ENCODE measurements at places on chromosomes 12 and 14.
A peak's percentile ranks its signal among the peaks of the same experiment; 100 is the strongest.

GRCh38 chr14:101735453-101735852 lies 26.1 kb upstream of the PPP2R5C start:
- DNase-seq, result no peak

DNA sequence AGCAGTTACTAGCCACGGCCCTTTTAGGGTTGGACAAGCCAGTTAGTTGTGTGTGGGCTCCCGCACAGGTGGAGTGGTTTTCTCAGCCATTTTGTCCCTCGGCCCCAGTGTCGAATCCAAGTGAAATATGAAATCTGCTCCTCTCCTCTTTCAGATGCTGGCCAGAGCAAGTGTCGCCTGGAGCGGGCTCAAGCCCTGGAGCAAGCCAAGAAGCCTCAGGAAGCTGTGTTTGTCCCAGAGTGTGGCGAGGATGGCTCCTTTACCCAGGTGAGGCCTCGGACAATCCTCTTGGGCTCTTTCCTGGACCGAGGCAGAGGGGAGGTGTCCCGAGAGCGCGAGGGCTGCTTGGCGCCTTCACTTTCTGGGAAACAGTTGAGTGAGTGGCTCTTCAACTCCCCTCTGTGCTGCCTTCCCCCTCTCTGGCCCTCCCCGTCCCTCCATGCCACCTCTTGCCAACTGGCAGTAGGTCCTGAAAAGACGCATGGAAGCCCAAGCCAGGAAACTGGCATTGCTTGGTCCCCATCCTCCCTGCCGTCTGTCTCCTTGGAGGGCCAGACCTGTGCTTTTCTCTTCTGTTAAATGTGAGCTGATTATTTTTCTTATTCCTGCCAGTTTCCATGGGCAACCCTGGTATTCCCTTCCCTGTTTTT lies 74.2 kb downstream of the SMOC1 start:
- DNase-seq, result no peak

GRCh38 chr12:62919838-62920237 lies 15.1 kb downstream of the PPM1H start:
- no peak for DNase-seq

DNA sequence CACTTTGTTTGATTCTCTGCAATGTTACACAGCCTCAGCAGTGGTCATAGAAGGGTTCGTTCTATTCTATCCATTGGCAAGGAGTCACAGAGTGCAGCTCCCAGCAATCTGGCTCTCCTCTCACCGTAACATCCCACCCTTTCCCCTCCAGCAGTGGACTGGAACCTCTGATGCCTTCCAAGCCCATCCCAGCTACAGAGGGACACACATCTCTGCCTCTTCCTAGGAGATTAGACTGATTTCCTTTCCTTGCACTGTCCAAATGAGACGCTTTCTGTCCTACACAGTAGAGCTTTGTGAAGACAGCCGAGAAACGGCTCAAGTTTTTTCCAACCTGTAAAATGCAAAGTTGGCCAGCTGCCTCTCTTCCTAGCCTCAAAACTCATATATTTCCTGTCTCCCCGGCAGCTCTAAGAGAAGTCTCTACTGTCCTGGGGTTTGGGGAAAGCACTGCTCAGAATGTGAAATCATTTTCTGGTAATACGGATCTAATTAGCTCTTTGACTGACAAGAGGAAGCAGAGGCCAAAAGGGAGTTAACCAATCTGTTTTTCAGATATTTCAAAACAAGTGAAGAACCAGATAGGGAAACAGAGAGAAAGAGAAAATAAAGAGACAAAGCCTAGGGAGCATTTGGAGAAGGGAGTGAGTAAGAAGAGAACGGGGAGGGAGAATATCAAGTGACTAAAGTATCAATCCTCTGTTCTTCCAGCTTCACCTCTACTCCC lies 516 bp downstream of the NINJ2 start:
- no peak for DNase-seq

DNA sequence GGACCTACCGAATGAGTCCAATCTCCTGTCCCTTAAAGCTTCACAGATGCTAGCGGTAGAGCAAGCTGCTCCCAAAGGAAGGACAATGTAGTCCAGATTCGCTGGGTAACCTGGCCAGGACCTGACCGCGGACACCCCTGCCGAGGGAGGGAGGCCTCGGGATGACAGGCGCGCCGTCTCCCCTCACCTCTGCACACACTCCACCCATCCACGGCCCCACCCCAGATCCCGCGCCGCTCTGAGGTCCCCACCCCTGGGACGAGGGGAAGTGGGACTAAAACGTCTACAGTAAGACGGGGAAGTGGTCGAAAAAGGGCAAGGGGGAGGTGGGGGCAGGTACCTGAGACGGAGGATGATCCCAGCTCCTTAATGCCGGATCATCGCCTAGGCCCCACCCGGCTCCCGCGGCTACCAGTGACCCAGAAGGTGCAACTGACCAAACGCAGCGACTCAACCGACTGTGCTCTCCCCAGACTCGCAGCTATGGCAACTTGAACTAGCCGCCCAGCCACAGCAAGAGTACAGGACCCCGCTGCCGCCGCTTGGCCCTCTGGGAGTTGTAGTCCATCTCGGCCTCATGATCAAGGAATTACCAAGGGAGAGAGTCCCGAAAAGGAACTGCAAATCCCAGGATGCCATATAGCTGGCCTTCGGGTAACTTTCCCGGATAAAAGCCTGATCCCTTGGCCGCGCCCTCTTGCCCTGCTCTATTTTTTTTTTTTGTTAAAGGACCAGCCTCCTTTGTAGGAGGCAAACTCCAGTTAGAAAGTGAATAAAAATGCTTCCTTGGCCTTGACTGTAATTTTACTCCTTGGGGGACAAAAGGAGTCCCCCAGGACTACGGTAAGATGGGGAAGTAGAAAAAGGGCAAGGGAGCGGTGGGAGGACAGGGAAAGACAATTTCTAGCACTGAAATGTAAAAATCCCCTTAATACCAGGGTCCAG lies at the start of gene CEP128:
Gene CEP128 (minus strand): TSS at position 498 of the 945 bp plus-strand sequence.
- peak; percentile 92 for DNase-seq

- DNase-seq, result no peak
These were observed 21.0 kb upstream of the ACSM4 start for GRCh38 chr12:7282844-7283243.

DNA sequence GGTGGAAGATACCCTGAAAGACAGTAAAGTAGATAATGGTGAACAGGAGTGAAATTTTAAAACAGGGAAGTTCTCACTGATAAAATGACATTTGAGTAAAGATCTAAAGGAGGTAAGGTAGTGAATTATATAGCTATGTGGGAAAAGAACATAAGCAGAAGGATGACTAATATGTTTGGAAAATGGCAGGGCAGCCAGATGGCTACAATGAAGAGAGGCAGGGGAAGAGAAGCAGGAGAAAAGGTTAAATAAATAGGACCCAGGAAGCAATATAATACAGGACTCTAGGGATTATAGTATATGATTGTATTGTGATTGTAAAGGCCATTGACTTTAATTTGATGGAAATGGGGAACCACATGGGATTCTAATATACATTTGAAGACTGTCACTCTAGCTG lies 33.0 kb downstream of the SCFD1 start:
- no peak for DNase-seq

GRCh38 chr12:1857821-1858220 lies 37.5 kb downstream of the LRTM2 start:
- no peak for DNase-seq

GRCh38 chr14:99436247-99437180 lies 44.1 kb downstream of the SETD3 start:
- DNase-seq, result peak; percentile 14

DNA sequence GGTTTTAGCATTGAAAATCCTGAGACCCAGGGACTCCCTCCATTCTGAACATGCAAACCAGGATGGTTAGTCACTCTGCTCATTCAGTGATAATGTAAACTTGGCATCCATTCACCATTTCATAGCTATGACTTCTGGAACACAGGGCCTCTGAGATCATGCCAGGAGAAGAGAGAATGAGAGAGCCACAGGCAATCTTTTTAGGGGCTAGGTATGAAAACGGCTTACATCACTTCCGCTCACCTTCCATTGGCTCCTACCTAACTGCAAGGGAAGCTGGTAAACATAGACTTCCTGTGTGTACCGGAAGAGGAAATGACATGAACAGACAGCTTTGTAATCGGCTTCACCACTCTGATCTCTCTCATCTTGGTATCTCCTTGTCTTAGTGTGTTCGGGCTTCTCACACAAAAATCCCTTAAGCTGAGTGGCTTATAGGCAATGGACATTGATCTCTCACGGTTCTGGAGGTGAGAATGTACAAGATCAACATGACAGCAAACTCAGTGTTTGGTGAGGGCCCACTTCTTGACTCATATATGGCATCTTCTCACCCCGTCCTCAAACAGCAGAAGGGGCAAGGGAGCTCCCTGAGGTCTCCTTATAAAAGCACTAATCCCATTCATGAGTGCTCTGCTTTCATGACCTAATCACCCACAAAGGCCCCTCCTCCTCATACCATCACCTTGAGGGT lies 465.9 kb upstream of the TBX3 start:
- DNase-seq, result no peak

- DNase-seq, result peak; percentile 94
These were observed 717 bp downstream of the UBC start for GRCh38 chr12:124913474-124914391.

GRCh38 chr12:32918890-32919801 lies 22.6 kb upstream of the PKP2 start:
- DNase-seq, result no peak

DNA sequence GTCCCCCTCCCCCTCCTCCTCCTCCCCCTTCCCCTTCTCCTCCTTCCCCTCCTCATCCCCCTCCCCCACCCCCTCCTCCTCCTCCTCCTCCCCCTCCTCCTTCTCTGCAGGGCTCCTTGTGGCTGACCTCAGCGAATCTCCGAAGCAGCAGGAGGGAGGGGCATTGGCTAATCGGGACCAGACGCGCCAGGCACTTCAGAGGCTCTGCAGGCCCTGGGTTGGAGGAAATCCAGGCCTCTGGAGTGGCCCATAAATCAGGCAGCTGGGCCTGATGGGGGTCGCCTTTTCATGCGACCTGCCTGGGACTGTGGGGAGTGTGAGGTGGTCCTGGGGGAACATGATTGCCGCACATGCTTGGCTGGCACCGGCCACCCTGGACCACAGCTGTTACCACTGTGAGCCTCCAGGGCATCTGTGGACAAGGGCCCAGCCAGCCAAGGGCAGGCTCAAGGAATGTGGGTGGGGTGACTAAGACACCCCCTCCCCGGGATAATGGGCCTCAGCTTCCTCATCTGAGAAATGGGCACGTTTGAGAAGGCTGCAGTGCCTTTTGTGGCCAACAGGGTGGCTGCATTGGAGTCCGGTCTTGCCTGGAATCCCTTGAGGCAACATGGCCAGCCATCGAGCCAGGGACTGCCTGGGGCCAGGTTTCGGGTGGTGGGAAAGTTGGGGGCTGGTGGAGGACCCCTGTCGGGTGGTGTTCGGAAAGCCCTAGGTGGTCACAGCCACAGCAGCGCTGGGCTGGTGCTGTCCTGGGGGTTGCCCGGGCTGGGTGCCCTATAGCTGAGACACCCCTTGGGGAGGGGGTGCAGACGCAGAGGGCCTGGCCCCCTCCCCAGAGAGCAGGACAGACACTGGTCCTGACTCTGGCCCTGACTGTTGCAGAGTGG lies 12.0 kb downstream of the KIF26A start:
- DNase-seq, result no peak

DNA sequence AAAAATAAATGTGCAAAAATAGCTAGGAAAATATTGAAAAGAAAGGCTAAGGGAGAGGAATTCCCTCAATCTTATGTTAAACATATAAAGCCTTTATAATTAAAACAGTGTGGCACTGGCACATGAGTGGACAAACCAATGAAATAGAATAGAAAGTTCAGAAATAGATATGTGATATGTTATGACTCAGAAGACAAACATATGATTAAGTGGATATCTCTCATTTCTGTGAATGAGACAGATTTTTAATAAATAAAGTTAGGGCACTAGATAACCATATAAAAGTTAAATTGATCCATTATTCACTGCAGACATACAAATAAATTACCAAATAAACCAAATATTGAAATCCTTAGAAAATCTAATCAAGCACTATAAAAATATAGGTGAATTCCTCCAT lies 73.0 kb downstream of the ALG10B start:
- no peak for DNase-seq

DNA sequence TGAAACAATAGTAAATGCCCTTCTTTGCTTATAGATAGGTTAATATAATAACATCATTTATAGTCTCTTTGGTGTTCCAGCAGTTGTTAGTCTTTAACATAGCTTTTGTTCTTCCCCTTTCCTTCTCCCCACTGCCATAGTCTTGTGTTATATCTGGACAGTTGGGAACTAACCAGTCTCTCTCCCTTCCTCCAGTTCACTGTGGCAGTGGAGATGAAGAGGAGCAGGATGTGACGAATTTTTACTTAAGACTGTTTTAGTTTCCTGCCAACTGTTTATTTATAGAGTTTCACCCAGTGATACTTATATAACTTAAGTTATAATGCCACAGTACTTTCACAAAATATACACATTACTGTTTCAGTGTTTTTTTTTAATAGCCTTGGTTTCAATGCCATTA lies 277.4 kb downstream of the PDZRN4 start:
- no peak for DNase-seq

GRCh38 chr12:79658221-79658620 lies 32.5 kb downstream of the PAWR start:
- DNase-seq, result no peak

GRCh38 chr14:26765768-26766520 lies 168.1 kb upstream of the NOVA1 start:
- no peak for DNase-seq

DNA sequence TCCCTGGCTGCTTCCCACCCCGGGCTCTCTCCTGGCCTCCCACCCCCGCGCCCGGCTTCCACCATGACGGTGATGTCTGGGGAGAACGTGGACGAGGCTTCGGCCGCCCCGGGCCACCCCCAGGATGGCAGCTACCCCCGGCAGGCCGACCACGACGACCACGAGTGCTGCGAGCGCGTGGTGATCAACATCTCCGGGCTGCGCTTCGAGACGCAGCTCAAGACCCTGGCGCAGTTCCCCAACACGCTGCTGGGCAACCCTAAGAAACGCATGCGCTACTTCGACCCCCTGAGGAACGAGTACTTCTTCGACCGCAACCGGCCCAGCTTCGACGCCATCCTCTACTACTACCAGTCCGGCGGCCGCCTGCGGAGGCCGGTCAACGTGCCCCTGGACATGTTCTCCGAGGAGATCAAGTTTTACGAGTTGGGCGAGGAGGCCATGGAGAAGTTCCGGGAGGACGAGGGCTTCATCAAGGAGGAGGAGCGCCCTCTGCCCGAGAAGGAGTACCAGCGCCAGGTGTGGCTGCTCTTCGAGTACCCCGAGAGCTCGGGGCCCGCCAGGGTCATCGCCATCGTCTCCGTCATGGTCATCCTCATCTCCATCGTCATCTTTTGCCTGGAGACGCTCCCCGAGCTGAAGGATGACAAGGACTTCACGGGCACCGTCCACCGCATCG lies 1.8 kb downstream of the KCNA1 start:
- DNase-seq, result no peak

GRCh38 chr14:68682166-68683103 lies 110.4 kb downstream of the ZFP36L1 start:
- peak; percentile 81 for DNase-seq

- DNase-seq, result no peak
These were observed 42.5 kb downstream of the PRKAB1 start for GRCh38 chr12:119710374-119710964.

DNA sequence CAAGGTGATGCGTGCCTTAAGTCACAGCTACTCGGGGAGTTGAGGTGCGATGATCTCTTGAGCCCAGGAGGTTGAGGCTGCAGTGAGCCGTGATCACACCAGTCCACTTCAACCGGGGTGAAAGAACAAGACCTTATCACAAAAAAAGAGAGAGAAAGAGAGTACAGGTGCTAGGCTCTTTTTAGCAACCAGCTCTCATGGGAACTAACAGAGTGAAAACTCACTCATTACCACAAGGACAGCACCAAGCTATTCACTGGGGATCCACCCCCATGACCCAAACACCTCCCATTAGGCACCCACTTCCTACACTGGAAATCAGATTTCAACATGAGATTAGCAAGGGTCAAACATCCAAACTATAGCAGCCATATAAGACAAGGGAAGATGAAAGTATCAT lies 164.2 kb downstream of the NDUFA12 start:
- no peak for DNase-seq
